CD4-positive, alpha-beta T cell treated with Interleukin-4 for 4 hours (primary cell): ENCODE measurements at places on chromosomes 16 and 17.

DNA sequence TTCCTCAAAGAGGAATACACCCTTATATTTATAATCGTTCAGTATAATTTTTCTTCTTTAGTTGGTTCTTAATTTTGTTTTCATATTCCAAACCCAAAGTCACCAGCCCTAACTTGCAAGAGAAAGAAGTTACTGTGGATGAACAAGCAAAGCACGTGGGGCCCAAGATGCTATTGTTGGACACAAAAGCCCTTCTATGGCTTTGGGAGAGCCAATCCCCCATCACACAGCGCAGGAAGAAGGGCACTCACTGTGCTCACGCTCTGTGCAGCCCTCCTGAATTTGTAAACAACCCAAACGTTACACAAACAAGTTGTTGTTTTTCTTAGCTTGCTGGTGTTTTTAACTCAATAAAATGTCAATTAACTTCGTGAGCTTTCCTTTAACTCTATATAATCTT, 22.5 kb downstream of the SPPL2C start:
- DNase-seq, result no peak

DNA sequence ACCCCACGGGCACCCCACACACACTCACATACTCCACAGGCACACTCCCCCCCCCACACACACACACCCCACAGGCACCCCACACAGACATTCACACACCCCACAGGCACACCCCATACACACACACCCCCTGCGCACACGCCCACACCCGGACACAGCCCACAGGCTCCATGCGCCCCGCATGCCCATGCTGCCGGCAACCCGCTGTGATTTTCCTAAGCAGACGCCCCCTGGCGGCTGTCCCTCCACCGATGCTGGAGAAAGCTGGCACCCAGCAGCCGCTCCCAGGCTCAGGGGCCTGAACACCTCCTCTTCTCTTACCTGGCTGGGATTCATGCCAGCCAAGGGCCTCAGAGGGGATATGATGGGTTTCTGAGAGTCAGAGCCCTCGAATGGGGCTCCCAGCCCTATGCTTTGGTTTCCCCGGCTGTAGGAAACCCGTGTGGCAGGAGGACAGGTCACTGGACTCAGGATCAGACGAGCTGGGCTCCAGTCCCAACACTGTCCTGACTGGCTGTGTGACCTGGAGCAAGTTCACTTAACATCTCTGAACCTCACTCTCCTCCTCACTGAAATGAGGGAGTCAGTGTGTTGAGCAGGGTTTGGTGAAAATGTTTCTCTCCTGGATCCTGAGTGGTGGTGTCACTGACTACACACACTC, 19.6 kb upstream of the TNFRSF13B start:
- peak; percentile 68 for DNase-seq

DNA sequence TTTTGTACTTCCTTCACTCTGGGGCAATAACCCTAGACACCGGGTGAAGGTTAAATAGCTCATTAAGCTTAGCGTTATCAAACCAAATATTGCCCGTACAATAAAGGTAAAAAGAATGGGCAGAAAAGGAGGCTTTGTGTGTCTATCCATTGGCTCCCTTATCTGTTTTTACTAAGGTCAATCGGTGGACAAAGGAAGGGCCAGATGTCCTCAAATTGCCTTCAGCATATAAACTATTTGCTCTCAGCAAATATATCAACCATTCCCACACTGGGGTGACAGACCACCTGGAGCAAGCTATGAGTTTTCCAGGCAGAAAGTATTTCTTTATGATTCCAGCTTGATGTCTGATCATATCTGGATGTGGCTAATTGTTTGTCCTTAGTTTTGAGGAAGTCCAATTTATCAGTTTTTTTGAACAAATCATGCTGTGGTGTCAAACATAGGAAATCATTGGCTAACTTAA, 25.3 kb upstream of the WIPI1 start:
- no peak for DNase-seq

- no peak for DNase-seq
These were observed 25.3 kb downstream of the IST1 start for GRCh38 chr16:71920658-71921057.

- DNase-seq, result peak; percentile 42
These were observed 2.2 kb upstream of the PLEKHH3 start for GRCh38 chr17:42678951-42679491.

- DNase-seq, result no peak
These were observed 238.0 kb downstream of the PHKB start for GRCh38 chr16:47699106-47699505.

DNA sequence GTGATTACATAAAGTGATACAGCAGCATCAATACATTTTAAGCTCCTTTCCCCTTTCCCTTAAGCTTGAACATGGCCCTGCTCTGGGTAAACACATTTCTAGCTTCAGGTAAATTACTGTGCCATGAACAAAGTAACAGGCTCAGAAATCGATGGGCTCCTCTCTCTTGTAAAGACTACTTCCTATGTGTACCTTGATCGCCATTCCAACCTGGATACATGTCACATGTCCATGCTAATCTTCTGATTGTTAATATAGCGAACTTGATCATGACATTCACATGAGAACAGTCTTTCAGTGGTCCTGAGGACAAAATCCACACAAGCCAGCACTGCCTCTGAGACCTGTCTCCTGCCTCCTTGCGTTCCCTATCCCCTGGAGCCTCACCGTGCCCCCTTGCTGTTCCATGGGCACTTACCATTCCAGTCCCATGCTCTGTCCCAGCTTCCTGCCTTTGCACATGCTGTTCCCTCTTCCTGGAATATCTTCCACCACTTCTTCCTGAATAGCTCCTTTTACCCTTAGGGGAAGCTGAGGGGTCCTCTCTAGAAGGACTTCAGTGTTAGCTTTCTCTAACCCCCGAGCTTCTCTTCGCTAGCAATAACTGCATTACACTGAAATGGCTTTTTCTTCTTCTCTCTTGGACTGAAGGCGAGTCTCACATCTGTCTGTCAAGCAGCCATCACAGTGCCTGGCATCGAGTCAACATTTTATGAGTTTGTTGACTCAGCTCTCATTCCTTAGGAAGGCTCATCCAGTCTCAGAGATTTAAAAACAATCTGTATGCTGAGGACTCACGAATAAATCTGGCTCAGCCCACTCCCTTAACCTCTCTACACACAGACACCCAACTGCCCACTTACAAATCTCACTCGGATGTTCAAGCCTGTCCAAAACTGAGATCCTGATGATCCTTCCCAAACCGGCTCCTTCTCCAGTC, 93.3 kb downstream of the ASIC2 start:
- no peak for DNase-seq

GRCh38 chr16:645852-646678, 3.1 kb upstream of the WDR90 start:
- no peak for DNase-seq
